ENCODE measurements at places on chromosomes 4 and X. TPM values are rescaled to one million over a fixed set of nuclear protein-coding genes. Genes with fewer than 3 reads are reported as not detected.

The RASGEF1B gene
- total RNA-seq, result 4.5 TPM

- H3K4me1 ChIP-seq, result peaks cover 21% of the 10 kb centered on the region
- no peaks in the 10 kb centered on the region for H3K27me3 ChIP-seq
- H3K27ac ChIP-seq, result no peak overlapping the region
- no peak for DNase-seq
- H3K4me3 ChIP-seq, result no peak overlapping the region
Measured at GRCh38 chr4:37793562-37793961, 32.9 kb upstream of the PGM2 start.

- H3K4me1 ChIP-seq, result no peaks in the 10 kb centered on the region
- H3K36me3 ChIP-seq, result no peaks in the 10 kb centered on the region
- H3K4me3 ChIP-seq, result no peak overlapping the region
- no peak for DNase-seq
- H3K27me3 ChIP-seq, result no peaks in the 10 kb centered on the region
Measured at GRCh38 chr4:145453163-145453520, 28.5 kb upstream of the SMAD1 start.

DNA sequence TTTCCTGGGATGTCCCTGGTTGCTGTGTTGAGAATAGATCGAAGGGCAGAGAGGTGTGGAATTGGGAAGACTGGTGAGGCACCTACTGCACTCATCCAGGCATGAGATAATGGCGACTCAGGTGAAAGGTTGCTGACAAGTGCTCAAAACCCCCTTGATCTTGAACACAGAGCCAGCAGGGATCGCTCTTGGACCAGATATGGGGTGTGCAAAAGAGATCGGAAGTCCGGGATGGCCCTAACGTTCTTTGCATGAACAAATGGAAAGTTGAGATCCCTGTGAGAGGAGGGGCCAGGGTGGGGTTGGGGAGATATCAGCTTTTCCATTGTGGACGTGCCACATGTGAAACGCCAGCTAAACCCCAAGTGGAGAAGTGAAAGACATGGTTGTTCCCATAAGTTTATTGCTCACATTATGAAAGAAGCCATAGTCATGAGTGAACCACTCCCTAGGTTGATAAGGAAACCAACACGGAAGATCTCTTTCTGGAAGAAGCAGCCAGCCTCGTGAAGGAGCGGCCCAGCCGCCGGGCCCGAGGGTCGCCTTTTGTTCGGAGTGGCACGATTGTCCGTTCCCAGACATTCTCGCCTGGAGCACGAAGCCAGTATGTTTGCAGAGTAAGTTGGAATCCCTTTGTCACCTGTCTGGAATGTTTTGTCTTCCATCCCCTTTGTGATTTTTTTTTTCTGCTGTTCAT lies 22.6 kb upstream of the CLCN4 start:
- no peak for DNase-seq
- no peaks in the 10 kb centered on the region for H3K27me3 ChIP-seq
- no peaks in the 10 kb centered on the region for H3K4me1 ChIP-seq
